Muscle of arm (tissue), 14 donors: ENCODE measurements at places on chromosomes 13 and 19.

- no peak for DNase-seq
Observed at GRCh38 chr19:55355213-55355821, 798 bp upstream of the COX6B2 start.

DNA sequence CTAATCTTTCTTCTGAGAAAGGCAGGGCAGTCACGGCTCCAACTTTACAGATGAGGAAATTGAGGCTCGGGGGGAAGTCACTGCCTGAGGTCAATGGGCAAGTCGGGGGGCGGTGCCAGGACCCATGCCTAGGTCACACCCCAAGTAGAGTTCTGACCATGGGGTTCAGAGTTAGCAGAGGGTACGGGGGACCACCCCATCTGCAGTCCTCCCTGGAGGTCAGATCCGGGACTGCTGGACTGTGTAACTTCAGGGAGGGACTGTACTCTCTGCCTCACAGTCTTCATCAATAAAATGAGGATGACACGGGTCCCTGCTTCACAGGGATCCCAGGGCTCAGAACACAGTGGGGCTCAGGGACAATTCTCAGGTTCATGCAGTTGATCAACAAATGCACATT, 7.7 kb downstream of the SLC5A5 start:
- DNase-seq = no peak

DNA sequence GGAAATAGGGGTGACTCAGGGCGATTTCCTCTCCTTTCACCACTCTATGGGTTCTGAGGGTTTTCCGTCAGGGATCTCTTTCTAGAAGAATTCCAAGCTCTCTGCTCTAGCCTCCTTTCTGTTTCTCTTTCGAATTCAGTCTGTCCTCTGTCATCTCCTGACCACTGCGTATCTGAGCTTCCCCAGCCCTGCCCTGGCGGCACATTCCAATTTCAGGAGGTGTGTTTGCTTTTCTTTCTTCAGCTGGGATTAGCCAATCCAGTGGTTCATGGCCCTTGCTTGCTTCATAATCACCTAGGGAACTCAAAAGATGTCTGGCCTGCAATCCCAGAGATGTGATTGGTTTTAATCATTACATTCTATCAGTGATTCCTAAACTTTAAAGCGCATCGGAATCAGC, 9.4 kb downstream of the IFNL2 start:
- no peak for DNase-seq

- DNase-seq = peak; percentile 65
Observed at GRCh38 chr19:49677231-49677900, at the start of gene PRMT1. TSS of gene PRMT1 (plus strand) at chr19:49677271. CDS start at chr19:49677281, 10 bp downstream.

GRCh38 chr13:21673539-21673788, 2.6 kb downstream of the FGF9 start:
- DNase-seq = no peak

DNA sequence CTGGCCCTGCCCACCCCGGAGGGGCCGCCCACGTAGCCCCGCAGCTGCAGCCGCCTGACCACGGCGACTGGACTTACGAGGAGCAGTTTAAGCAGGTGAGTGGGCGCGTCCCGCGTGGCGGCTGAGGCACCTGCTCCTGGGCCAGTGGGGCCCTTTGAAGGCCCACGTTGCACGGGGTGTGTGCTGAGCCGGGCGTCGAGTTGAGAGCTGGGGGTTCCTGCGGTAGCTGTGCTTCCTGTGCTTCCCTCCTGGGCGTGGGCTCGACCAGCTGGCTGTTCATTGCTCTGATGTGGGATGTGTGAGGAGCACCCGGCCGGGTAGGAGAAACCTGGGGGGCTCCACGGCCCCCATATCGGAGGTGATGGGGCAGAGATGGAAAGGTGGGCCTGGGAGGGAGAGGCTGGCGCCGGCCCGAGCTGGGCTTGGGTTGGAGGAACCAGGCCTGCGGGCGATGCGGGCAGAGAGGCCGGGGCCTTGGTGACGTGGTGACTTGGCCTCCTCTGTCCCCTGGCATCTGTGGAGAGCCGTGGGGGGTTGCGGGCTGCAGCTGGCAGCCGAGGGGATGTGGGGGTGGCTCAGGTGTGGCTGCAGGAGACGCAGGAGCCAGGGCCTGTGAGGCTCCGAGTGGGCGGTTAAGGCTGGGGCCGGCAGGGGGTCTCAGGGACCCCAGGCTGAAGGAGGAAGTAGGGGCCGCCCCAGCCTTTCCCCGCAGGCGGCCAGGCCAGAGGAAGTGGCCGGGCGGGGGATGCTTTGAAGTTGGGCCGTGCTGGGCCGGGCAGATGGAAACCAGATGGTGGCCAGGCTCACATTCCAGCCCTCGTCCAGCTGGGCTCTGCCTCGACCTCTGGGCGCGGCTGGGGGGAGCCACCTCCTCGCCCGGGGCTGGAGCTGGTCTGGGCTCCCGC, 7.1 kb downstream of the ARID3A start:
- DNase-seq = peak; percentile 68

DNA sequence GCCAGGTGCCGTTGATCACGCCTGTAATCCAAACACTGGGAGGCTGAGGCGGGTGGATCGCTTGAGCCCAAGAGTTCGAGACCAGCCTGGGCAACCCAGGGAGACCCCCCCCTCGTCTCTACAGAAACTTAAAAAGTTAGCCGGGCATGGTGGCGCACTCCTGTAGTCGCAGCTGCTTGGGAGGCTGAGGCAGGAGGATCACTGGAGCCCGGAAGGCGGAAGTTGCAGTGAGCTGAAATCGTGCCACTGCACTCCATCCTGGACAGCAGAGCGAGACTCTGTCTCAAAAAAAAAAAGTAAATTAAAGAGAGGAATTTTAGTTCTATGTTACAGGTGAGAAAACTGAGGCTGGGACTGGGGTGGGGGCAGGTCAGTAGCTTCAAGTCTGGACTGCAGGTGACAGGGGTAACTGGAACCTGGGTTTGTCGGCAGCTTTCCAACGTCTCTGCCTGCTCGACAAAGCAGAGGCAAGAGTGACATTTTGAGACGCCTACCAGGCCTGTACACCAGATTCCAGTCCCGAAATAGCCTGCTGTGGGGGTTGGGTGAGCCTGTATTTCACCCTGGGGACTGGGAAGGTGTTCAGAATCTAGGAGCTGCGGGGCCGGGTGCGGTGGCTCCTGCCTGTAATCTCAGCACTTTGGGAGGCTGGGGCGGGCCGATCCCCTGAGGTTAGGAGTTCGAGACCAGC, 1.2 kb downstream of the SELENOW start:
- DNase-seq = no peak

DNA sequence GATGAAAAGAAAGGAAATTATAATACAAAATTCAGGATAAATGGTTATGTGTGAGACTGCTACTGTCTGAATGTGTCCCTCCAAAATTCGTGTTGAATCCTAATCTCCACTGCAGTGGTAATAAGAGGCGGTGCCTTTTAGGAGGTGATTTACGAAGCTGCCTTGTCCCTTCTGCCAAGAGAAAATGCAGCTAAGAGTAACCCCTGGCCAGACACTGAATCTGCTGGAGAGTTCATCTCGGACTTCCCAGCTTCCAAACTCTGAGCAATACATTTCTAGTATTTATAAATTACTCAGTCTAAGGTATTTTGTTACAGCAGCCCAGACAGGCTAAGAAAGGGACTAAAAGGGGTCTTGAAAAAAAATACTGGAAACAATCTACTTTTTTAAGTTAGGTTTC, 152.6 kb downstream of the KLF12 start:
- no peak for DNase-seq

GRCh38 chr13:54016542-54016941, 987.9 kb downstream of the OLFM4 start:
- DNase-seq = no peak

GRCh38 chr13:26168237-26168814, 53.8 kb downstream of the RNF6 start:
- DNase-seq = no peak

DNA sequence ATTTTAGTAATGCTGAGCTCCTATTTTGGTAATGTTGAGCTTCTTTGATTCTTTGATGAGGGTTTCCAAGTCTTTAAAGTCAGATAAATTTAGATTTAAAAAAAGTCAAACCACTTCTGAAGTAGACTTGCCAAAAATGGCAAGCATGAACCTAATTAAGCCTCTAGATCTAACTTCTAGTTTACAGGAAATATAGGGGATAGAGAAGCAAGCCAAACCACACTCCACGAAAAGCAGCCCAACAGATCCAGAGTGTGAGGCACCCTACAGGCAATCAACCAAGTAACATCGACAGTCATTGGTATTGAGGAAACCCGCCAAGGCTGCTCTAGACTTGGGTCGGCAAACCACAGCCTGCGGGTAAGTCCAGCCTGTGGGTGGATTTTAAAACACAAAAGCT, 3.7 kb downstream of the GGACT start:
- DNase-seq = no peak

- DNase-seq = no peak
Observed at GRCh38 chr19:747432-748273, 3.3 kb upstream of the MISP start.

GRCh38 chr13:31242367-31242766, 42.6 kb downstream of the B3GLCT start:
- DNase-seq = peak; percentile 36

GRCh38 chr19:38912600-38913514, 871 bp upstream of the CCER2 start:
- no peak for DNase-seq

GRCh38 chr19:5792224-5792623, 1.3 kb upstream of the DUS3L start:
- no peak for DNase-seq

GRCh38 chr19:29439688-29440550, 85.9 kb upstream of the VSTM2B start:
- no peak for DNase-seq

DNA sequence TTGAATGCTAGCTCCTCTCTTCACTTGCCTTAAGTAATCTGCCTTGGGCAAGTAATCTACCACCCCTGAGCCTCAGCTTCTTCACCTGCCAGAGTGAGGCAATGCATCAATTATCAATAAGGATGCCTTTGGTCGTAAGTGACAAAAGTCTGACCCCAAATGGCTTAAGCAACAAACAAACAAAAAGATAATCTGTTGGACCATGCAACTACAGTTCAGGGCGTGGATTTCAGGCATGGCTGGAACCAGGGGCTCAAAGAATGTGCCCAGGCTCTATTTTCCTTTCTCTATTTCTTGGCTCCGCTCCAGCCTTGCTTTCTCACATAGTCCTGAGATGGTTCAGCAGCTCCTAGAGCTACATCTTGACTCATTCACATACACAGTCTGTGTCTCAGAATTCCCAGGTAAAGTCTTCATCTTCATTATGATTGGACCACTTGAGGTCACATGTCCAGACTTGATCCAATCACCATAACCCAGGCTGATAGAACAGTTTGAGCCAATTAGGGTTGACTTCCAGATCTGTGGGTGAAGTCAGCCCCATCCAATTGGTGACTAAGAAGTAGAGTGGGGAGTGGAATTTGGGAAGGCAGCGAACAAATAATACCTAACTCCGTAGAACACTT, 29.6 kb downstream of the ACSBG2 start:
- DNase-seq = no peak

- no peak for DNase-seq
Observed at GRCh38 chr13:35920816-35921215, 210.4 kb downstream of the DCLK1 start.

- DNase-seq = no peak
Observed at GRCh38 chr19:28228854-28229253, 984.1 kb downstream of the UQCRFS1 start.

DNA sequence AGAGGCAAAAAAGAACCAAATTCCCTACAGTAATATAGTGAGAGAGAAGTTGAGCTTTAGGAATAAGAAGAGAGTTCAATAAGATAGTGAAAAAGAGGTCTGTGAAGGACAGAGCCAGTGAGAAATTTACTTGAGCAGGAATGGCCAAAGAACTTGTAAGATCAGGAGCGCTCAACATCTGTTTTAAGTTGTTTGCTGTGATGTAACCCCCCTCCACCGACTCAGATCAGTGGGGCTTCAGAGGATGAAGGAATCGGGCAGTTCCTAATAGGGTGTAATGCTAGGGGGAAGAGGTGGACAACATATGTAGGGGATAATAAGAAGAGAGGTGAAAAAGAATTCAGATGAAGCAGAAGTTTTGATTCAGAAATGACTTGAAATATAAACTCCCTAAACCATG, 85.3 kb upstream of the FNDC3A start:
- no peak for DNase-seq

- no peak for DNase-seq
Observed at GRCh38 chr13:51867062-51867461, 5.3 kb downstream of the CCDC70 start.

- DNase-seq = peak; percentile 26
Observed at GRCh38 chr13:28657784-28658538, 969 bp upstream of the POMP start.

DNA sequence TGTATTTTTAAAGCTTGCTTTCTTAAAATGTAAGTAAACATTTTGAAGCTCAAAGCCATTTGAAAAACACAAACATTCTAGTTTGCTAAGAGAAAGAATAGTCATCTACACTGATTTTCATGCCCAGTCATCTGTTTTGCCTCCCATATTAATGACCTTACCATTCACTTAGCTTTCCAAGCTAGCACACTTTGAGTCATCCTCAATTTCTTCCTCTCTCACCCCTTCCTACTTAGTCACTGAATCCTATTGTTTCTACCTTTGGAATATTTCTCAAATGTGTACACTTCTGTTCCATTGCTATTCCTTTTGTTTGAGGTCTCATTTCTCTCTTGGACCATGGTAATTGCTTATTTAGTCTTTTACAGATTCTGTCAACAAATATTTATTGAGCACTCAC, 7.3 kb upstream of the HS6ST3 start:
- no peak for DNase-seq

DNA sequence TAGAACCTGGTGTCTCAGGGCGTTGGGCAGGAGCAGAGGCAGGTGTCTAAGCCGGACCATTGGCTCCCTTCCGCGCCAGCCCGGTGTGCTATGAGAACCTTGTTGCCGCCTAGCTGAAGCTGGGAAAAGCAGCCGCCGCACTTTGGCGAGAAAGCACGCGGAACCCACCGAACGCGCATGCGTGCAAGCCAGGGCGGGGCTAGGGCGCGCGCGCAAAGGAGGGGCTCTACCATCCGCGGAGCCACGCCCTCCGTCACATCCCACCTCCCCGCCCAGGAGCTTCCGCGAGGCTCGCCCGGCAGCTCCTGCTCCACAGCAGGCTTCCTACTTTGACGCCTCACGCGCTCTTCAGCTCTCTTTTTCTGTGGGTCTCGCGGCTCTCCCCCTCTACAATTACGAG, 51.3 kb downstream of the WDR87 start:
- peak; percentile 52 for DNase-seq

- no peak for DNase-seq
Observed at GRCh38 chr13:68872338-68872737, 1235.3 kb upstream of the ATXN8OS start.

GRCh38 chr13:66214467-66214866, 1015.7 kb downstream of the PCDH9 start:
- DNase-seq = no peak

GRCh38 chr13:107217251-107217650, 649.3 kb upstream of the ARGLU1 start:
- peak; percentile 69 for DNase-seq
